ENCODE measurements at places on chromosomes 7 and 10. TPM values are rescaled to one million over a fixed set of nuclear protein-coding genes. Genes with fewer than 3 reads are reported as not detected.
A peak's percentile ranks its signal among the peaks of the same experiment; 100 is the strongest.

- no peaks in the 10 kb centered on the region for H3K4me1 ChIP-seq
- no peaks in the 10 kb centered on the region for H3K36me3 ChIP-seq
- H3K27ac ChIP-seq: no peak overlapping the region
- DNase-seq: no peak
Observed at GRCh38 chr7:139899328-139899955, 70.4 kb downstream of the TBXAS1 start.

- H3K4me3 ChIP-seq: no peak overlapping the region
- no peak overlapping the region for H3K27ac ChIP-seq
- peaks cover 1% of the 10 kb centered on the region for H3K27me3 ChIP-seq
Observed at GRCh38 chr7:21690705-21691104, 147.9 kb downstream of the DNAH11 start.

PTF1A gene
- not detected for total RNA-seq

DNA sequence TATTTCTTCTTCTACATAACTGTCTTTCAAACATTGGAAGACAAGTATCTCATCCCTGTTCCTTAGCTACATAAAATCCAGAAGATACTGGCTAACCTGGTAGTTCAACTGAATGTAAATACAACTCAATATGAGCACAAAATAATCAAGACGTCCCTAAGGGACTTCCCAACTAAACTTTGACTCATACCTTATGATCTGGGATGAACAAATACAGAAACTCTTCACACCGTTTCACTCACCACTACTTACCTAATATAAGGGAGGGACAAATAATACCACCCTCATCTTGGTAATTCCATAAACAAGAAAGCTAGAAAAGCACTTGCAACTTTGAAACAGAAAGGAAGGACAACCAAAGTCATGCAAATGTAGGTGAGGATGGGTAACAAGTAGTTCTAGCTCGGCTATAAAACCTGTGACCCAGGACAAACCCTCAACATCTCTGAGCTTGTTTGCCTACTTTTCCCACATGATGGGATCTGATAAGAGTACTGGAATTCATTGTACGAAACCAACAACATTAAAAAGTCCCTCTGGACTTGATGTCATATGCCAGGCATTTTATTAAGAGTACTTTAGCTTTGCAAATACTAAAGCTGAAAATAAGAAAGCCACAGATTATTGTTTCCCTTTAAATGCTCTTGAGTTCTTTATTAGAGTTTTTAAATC lies 121.9 kb downstream of the STRA8 start:
- H3K4me3 ChIP-seq: no peak overlapping the region
- H3K27me3 ChIP-seq: no peaks in the 10 kb centered on the region

DNA sequence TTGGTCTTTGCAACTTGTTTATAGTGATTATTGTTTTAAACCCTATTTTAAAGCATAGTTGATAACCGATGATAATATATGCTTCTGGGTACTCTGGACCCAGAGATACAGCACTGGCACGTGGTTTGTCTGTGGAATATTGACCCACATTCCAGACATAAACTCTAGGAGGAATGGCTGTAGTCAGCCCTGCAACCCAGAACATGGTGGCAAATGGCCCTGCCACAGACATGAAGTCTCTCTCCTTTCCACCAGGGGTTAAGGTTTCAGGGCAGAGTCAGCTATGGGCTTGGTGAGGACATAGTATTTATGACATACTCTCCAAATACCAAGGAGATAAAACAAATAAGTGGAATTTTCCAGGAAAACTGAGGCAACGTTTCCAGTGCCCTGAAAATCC lies 83.6 kb downstream of the NAMPT start:
- H3K36me3 ChIP-seq: no peaks in the 10 kb centered on the region
- H3K27ac ChIP-seq: no peak overlapping the region
- no peak overlapping the region for H3K4me3 ChIP-seq
- no peak for DNase-seq
- H3K27me3 ChIP-seq: peaks cover 13% of the 10 kb centered on the region
- peaks cover 4% of the 10 kb centered on the region for H3K4me1 ChIP-seq

GRCh38 chr10:128087884-128088709 lies 38.1 kb downstream of the MKI67 start:
- H3K4me3 ChIP-seq: no peak overlapping the region
- H3K4me1 ChIP-seq: peaks cover 4% of the 10 kb centered on the region
- no peak overlapping the region for H3K27ac ChIP-seq
- peaks cover 2% of the 10 kb centered on the region for H3K36me3 ChIP-seq
- no peaks in the 10 kb centered on the region for H3K27me3 ChIP-seq
- no peak for DNase-seq

- DNase-seq: peak; percentile 10
- H3K27ac ChIP-seq: no peak overlapping the region
- H3K36me3 ChIP-seq: no peaks in the 10 kb centered on the region
- no peak overlapping the region for H3K4me3 ChIP-seq
- H3K4me1 ChIP-seq: peaks cover 3% of the 10 kb centered on the region
Observed at GRCh38 chr7:20199015-20199737, 18.0 kb downstream of the MACC1 start.

- peaks cover 3% of the 10 kb centered on the region for H3K4me1 ChIP-seq
- DNase-seq: peak; percentile 77
- no peak overlapping the region for H3K4me3 ChIP-seq
- H3K36me3 ChIP-seq: peaks cover 27% of the 10 kb centered on the region
Observed at GRCh38 chr10:22550732-22551131, 163.6 kb downstream of the PIP4K2A start.

GRCh38 chr10:22736134-22736533 lies 21.8 kb upstream of the PIP4K2A start:
- H3K4me1 ChIP-seq: no peaks in the 10 kb centered on the region
- no peak for DNase-seq
- no peaks in the 10 kb centered on the region for H3K36me3 ChIP-seq

DNA sequence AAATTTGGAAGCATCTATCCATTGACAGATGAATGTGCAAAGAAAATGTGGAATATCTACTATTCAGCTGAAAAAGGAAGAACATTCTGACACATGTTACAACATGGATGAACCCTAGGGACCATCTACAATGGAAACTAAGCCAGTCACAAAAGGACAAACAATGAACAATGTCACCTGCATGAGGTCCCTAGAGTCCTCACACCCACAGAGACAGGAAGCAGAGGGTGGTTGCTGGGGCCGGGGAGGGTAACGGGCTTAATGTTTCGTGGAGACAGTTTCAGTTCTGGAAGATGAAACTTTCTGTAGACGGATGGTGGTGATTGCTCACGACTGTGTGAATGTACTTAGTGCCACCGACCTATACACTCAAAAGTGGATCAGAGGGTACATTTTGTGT lies 282.9 kb downstream of the ADARB2 start:
- no peaks in the 10 kb centered on the region for H3K36me3 ChIP-seq
- DNase-seq: peak; percentile 24

DNA sequence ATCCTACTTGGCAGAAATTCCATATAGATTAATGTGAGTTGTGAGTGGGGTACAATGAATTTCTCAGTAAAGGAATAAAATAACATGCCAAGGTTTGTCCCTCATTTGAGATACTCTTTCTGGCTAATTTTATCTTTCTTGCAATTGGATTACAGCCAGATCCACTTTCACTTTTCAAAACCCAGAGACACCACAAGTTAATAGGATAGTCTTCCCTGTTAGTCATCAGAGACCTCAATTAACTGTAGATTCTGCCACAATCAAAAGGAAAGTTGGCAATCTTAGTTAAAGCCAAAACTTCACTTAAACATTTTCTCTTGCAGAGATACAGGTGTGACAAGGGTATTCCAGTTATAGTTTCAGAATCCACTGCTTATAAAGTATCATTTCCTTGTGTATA lies 91.4 kb upstream of the PHYHIPL start:
- DNase-seq: no peak
- no peak overlapping the region for H3K4me3 ChIP-seq
- no peak overlapping the region for H3K27ac ChIP-seq
- H3K36me3 ChIP-seq: no peaks in the 10 kb centered on the region

GCK gene
- total RNA-seq: 2.1 TPM

DNA sequence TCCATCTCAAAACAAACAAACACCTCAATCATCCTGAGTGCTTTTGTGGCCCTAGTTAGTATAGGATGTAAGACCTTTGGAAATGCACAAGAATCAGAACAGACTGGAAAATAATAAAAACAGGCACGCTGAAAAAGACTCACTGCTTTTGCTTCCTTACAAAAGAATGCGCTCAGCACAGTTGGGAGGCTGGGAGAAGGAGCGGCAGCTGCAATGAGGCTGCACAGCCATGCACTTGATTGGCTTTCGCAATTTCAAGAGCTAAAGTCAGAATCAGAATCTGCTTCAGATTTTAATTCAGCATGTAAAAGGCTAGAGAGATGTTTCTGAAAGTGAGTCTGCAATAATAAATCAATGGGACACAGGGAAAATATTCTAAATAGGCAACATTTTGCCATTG lies 97.2 kb downstream of the FRMD4A start:
- H3K27ac ChIP-seq: no peak overlapping the region
- H3K36me3 ChIP-seq: no peaks in the 10 kb centered on the region
- no peak overlapping the region for H3K4me3 ChIP-seq
- peaks cover 21% of the 10 kb centered on the region for H3K27me3 ChIP-seq

DNA sequence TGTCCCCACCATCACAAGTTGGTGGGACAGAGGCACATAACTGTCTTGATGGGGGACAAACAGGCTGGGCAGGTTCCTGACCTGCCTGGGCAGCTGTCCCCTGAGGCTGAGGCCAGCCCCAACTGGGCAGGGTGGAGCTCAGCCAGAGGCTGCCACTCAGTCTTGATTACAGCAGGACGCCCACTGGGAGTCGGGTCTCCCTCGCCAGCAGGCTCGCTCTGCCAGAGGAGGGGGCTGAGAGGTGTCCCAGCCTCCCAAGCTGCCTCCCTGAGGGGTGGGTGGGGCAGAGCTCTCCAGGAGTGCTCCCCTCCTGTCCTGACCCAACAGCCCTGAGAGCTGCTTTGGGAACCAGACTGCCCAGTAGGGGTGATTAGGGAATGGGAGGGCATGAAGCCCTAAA lies 1.8 kb upstream of the CAMK2G start:
- no peaks in the 10 kb centered on the region for H3K27me3 ChIP-seq
- H3K27ac ChIP-seq: peak overlapping the region; percentile 46
- H3K4me1 ChIP-seq: peaks cover 63% of the 10 kb centered on the region
- no peak for DNase-seq
- H3K4me3 ChIP-seq: no peak overlapping the region
- peaks cover 2% of the 10 kb centered on the region for H3K36me3 ChIP-seq
